ENCODE measurements at places on chromosomes 11 and 22.

- no peak for DNase-seq
These were observed 978.3 kb downstream of the BRD1 start for GRCh38 chr22:48849219-48849912.

GRCh38 chr22:16838073-16838472 lies 12.9 kb upstream of the XKR3 start:
- no peak for DNase-seq

GRCh38 chr11:68213555-68214172 lies 568 bp upstream of the KMT5B start:
- DNase-seq = peak; percentile 75

GRCh38 chr11:23569134-23569533 lies 708.9 kb upstream of the CCDC179 start:
- DNase-seq = no peak

GRCh38 chr22:45553351-45554039 lies 50.8 kb downstream of the FBLN1 start:
- peak; percentile 36 for DNase-seq

DNA sequence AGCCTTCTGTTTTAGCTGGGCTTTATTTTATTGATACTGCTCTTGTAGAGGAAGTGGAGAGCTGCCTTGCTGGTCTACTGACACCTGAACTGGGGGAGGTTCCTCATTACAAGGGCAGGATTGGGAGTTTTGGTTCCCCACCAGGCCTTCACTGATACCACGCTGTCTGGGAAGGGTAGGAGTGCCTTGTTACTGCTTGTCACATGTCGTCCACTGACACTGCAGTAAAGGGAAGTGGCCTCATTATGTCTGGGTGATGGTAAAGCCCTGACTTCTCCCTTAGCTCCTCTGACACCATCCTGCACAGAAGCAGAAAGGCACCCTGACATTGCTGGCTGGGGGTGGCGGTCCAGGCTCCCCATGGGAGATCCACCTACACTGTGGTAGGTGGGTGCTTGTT lies 38.7 kb upstream of the ELF5 start:
- DNase-seq = no peak

GRCh38 chr11:123214396-123214795 lies 19.3 kb upstream of the CLMP start:
- no peak for DNase-seq

GRCh38 chr11:60880643-60881282 lies 13.4 kb downstream of the ZP1 start:
- no peak for DNase-seq

- no peak for DNase-seq
These were observed 10.7 kb downstream of the IL2RB start for GRCh38 chr22:37138849-37139561.

DNA sequence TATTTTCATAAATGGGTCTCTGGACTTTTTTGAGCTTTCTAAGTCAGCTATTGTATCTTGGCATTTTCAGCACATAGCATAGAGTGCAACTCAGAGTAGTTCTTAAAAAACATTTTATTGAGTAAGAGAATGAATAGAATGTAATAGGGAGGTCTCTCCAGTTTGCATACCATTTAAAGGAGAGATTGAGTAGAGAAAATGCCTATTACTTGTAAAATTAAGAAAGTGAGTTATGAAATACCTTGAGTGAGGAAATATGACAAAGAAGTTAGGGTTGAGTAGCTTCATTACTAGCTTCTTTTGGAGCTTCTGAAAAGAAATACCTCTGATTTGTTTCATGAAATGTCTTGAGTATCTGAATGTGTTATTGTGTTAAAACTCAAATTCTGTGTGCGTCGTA lies 140.0 kb downstream of the AASDHPPT start:
- no peak for DNase-seq

DNA sequence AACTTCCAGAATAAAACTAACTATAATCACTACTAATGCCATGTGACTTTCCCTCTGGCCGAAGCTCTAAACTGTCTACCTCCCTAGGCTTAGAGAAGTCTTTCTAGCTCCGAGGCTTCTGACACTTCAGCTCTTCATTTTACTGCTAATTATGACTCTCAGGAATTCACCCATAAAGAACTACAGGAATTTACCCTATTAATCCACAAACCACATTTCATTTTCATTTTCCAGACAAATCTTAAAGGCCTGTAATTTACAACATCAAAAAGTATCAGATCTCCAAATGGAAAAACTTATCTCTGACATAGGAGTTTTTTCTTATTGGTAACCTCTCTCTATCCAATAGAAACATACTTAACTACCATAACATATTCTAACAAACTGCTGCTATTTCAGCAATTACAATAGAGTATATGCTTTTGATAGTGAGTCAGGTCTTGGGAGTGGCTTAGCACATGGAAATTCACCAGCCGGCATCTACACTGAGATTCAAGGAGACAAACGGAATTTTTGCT lies 33.4 kb downstream of the MRTFA start:
- no peak for DNase-seq

GRCh38 chr22:47474895-47475294 lies 712.4 kb downstream of the TBC1D22A start:
- no peak for DNase-seq

- DNase-seq = no peak
These were observed 33.1 kb downstream of the ASCC2 start for GRCh38 chr22:29804985-29805384.

- DNase-seq = no peak
These were observed 18.3 kb downstream of the SIK2 start for GRCh38 chr11:111620518-111620917.

DNA sequence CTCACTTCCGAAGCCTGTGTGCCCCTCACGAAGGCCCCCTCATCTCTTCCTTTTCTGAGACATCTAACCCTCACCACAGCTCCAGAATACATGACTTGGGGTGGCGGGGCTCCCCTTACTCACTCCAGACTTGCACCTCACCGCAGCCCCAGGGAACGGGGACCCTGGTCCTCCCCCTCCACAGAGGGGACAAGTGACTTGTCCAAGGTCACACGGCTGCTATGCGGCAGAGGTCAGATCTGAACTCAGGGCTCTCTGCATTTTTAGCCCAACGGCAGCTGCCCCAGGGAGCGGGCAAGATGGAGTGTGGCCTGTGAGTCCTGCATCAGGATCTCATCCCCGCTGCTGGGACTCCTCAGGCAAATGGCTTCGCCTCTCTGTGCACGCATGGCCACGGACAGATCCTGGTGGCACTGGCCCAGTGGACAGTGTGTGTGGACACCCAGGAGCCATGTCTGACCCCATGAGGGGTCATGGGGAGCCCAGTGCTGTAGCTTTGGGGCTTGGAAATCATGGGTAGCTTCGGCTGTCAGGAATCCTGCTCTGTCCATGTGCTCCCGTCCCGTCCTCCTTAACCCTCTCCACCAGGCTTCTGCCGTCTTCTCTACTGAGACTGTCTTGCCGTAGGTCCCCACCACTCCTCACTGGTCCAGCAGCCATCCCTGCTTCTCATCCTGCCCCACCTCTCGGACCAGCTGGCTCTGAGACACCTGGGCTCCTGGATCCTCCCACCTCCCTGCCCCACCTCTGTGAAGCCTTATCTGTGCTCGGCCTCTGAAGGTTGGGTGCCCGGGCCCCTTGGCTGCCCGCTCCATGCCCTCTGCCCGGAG lies 48.0 kb upstream of the CARS1 start:
- DNase-seq = no peak

DNA sequence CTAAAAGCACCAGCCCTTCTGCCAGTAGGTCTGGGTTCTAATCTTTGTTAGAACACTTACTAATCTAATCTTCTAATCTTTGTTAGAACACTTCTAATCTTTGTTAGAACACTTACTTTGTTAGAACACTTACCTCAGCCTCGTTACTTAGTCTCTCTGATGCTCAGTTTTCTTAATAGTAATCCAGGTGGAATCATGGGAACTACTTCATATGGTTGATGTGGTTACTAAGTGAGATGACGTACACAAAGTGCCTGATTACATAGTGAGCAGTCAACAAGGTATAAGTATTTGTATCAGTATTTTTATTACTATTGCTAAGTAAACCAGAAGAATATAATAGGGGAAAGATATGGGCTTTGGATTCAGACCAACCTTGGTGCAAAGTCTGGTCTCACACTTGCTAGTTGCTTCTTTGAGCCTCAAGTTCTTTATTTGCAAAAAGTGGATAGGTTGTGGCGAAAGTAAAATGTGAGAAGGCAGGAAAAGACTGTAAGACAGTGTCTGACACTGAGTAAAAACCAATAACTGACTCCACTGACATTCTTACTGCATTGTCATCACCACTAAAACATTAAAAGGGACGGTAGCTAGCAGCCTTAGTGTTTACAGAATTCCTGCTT lies 83.7 kb downstream of the TRAF6 start:
- no peak for DNase-seq

- no peak for DNase-seq
These were observed 104.8 kb downstream of the LDLRAD3 start for GRCh38 chr11:36048496-36049247.

DNA sequence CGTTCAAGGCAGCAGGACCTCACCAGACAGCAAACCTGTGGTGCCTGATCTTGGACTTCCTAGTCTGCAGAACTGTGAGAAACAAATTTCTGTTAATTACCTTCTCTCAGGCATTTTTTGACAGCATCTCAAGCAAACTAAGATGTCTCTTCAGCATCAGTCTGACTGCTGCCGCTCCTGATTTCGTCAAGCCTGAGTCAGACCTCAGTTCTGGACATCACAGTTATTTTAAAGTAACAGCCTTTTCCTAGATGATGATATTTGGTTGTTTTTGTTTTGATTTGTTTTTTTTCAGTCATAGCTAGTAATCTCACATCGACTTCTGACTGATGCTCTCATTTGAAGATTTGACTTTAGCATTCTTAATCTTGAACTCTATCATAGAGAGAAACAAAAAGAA lies 71.9 kb downstream of the BLID start:
- no peak for DNase-seq

DNA sequence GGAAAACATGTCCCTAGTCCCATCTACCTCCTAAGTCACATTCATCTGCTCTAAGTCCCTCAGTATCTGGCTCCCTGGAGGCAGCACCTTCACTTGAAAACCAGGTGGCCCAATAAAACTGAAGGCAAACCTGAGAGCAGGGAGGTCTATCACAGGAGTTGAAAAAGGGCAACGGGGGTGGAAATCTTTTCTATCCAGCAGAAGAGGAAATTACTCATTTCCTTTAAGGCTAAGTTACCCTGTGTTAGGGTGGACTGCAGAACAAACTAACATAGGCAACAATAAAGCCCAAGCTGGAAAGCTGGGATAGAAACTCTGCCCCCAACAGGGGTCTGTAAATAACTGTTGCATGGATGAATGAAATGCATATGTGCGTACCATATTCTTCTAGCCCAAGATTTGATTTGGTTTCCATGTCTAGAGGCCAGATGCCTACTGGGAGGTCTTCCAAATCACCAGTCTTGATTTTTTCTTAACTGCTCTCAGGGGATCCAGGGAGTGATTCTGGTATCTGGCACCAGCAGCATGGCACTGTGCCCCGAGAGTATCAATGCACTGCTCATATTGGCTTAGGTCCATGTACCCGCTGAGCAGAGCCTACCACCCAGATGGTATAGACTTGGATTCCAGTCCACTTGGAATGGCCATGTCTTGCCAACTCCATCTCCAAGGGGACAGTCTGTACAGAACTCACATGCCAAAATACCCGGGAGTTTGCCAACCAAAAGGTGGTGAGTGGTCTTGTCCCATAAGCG lies 350.0 kb upstream of the NCAM1 start:
- no peak for DNase-seq

DNA sequence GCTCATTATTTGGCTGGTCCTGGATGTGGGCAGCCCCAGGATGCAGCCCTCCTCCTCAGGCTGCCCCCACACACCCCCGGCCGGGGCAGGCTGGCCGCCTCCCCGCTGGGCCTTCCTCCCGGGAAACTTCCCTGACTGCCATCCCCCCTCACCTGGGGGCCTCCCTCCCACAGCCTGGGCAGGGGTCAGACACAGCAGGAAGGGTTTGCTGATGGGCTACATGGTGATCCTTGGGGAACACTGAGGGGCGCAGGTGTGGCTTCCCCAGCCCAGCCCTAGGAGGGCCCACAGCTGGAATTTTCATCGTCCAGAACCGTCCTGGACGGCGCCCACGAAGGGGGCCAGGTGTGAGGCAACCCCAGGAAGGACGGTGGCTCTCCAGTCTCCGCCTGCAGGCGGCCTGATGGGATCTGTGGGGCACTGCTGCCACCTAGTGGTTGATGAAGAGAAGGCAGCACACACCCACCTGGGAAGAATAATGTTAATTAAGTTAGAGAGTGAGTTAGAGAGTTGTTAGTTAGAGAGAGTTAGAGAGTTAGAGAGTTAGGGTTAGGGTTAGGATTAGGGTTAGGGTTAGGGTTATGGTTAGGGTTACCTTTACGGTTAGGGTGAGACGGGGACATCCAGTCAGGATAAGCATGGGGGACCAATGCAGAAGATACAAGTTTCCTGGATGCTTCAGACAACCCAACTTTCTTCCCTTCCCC lies 75.9 kb upstream of the PRR5 start:
- peak; percentile 81 for DNase-seq

GRCh38 chr11:36300650-36301049 lies 4.6 kb downstream of the PRR5L start:
- no peak for DNase-seq

DNA sequence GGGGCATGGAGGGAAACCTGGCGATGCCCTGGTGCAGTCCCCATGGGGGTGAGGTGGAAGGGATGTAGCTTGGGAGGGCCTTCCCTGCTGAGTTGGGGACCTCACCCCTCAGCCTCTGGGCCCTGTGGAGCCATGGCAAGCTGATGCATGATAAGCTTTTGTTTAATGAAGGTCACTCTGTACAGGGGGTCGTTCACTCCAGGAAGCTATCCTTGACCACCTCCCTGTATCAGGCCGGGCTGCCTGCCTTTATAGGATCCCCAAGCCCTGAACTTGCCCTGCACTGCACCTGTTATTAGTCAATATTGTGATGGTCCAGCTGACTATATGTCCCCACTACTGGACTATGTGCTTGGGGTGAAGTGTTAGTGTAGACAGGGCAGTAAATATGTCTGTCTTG lies 49.7 kb upstream of the MYEOV start:
- peak; percentile 34 for DNase-seq

DNA sequence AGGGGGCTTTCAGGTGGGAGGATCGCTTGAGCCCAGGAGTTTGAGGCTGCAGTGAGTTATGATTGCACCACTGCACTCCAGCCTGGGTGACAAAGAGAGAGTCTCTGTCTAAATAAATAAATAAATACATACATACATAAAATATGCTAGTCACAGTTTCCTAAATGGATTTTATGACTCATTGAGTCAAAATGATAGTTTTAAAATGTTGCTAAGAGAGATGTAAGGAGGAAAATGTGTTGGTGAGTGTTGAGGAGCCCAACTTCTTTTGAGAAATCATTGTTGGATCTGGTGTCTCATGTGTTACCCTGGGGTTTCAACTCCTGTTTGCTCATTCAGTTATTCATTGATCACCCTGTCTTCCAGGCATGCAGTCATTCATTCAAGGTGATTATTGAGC lies 21.0 kb downstream of the PARVB start:
- DNase-seq = no peak

GRCh38 chr11:37449146-37449545 lies 851.1 kb upstream of the RAG2 start:
- DNase-seq = no peak

GRCh38 chr11:32829157-32829679 lies 509 bp upstream of the PRRG4 start:
- DNase-seq = no peak

- no peak for DNase-seq
These were observed 14.0 kb upstream of the RELT start for GRCh38 chr11:73361953-73362776.

GRCh38 chr11:10696468-10697322 lies 3.1 kb upstream of the IRAG1 start:
- DNase-seq = no peak
